Hematopoietic multipotent progenitor cell (in vitro differentiated cells): ENCODE measurements at places on chromosomes 2 and 18.

DNA sequence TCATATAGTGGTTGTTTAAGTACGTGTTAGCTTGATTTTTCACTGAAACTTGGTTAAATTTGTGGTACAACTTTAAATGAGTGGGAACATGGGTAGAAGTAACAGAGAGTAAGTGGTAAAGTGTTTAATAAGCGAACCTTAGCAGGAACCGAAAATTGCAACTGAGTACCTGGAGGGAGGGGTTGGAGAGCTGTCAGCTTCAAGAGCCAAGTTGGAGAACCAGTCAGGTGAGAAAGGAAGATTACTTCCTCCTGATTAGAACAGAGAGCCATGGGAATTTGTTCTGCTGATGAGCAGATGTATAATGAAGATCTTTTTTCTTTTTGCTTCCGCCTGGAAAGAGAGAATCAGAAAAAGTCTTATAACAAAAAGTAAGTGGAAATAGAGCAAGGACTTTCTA lies 158.4 kb upstream of the CDH7 start:
- no peak for DNase-seq

DNA sequence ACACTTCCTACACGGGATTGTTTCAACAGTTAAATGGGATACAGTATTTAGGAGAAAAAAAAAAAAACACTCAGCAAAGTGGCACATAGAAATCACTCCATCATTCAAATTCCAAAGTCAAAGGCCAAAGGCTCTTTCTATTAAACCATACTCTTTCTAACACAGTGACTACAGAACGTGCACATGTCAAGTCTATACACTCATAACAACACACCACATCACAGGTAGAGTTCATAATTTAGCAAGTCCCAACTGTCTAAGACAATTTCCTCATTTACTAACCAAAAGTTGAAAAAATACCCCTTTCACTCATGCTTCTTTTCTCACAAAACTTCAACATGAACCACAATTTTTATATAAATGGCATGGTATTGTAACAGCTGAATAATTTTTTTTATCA lies 70.8 kb downstream of the MBOAT2 start:
- no peak for DNase-seq

DNA sequence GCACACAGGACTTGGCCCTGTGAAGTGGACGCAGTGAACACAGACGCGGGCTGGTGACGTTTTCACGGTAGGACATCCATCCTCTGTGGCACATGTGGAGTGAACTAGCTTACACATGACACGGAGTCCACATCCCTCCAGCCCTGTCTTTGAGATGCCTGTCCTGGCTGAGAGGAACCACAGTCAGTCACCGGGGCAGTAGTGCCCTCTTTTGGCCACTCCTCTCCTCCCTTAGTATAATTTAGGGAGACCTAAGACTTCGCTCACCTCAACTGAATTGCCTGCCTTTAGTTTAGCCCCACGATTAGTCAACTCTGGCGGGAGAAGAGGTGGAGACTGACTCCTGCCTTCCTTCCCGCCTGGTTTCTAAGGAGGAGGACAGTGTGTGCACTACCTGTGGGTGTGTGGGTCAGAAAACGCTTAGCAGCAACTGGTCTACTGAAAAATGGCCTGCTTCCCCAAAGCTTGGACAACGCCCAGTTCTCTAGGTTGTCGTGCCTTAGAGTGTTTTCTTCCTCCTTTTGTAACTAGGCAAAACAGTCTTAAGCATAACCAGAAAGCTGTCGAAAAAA lies 70.6 kb downstream of the MBP start:
- no peak for DNase-seq

GRCh38 chr2:8481463-8482009 lies 200.3 kb upstream of the ID2 start:
- DNase-seq = peak; percentile 92

GRCh38 chr18:68679528-68679927 lies 35.4 kb downstream of the TMX3 start:
- DNase-seq = no peak

GRCh38 chr18:63951302-63951705 lies 2.2 kb downstream of the HMSD start:
- DNase-seq = no peak

DNA sequence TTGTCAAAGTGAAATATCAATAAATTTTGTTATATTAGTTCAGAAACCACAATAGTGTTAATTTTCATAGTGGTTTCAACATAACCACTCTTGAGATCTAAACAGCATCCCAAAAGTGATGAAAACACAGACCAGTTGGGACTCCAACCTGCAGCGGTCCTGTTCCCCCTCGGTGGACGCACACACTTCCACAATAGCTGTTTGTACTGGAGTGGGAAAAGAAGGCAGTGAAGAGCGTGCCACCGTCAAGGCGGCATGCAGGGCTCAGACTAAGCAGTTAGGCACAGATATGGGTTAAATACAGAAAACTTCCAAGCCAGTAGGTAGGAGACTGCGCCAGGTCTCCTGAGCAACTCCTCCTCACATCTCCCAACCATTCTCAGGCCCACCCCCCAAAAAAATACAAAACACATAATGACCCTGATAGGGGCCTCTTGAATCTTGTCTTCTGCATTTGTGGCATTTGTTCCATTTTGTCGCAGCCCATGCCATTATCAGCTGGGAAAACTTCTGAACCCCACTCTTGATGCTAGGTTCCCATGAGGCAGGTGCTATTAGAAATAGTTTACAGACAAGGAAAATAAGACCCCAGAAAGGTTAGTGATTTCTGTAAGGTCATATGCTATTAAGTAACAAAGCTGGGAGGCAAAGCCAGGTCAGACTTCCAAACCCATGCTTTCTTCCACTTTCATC lies 57.7 kb downstream of the GORASP2 start:
- no peak for DNase-seq

DNA sequence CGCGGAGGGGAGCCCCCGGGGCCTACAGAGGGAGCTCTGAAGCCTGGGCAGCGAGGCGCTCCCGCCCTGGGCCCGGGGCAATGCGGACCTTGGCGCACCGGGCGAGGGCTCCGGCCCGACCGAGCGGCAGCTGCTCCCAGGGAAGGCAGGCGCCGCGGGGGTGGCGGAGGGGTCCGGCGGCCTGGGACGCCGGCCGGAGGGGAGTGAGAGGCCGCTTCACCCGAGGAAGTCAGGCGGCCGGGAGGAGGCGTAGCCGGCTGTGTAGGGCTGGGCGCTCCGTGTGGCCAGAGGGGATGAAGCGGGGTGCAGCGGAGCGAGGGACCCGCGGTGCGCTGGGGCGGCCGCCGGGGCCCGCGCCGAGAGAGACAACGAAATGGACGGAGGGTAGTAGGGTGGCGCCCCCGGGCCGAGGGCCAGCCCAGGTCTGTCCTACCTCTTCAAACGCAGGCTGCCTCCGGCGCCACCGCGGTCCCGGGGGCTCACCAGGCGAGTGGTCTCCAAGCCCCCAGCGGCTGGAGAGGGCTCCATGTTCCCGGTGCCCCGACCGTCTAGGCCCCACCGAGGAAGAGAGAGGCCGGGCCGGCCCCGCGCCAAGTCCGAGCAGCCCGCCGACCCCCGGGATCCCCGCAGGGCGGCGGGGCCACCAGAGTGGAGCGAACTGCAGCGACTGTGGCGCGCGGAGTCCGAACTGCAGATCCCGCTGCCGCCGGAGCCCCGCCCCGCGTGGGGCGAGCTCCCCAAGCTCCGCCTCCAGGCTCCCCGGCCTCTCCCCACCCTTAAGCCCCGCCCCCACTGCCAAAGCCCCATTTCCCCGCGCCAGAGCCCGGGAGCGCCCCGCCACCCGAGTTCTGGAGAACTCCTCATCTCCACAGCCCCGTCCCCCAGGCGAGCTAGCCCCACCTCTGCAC lies at the start of gene SLC30A3:
TSS of gene SLC30A3 (minus strand) at position 669 of the 908 bp plus-strand sequence. CDS start at position 528, 141 bp downstream.
- peak; percentile 49 for DNase-seq

- DNase-seq = no peak
Measured at GRCh38 chr2:98801921-98802321, 71.0 kb upstream of the MGAT4A start.

DNA sequence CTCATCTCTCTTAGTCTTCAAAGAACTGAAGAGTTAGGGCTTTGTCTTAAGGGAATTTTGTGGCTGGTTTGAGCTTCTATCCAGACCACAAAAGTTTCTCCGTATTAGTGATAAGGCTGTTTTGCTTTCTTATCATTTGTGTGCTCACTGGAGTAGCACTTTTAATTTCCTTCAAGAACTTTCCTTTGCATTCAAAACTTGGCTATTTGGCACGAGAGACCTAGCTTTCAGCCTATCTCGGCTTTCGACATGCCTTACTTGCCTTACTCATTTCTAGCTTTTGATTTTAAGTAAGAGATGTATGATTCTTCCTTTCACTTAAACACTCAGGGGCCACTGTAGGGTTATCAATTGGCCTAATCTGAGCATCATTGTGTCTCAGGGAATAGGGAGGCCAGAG lies 29.9 kb downstream of the HDHD2 start:
- no peak for DNase-seq

DNA sequence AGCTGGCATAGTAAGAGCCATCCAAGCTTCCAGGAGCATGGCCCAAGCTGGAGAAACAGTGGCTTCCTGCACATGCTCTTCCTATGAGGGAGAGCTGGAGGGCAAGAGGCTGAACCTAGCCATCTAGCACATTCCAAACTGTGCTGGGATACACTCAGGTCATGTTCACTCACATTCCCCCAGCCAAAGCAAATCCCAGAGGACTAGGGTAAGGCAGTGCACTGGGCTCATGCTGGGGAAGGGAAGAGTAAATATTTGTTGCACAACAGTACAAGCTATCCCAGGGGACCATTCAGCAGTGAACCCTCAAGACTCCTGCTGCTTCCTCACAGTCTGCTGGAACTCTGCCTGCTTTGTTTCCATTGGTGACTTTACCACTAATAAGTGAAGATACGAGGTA lies 20.7 kb upstream of the GYPC start:
- no peak for DNase-seq

DNA sequence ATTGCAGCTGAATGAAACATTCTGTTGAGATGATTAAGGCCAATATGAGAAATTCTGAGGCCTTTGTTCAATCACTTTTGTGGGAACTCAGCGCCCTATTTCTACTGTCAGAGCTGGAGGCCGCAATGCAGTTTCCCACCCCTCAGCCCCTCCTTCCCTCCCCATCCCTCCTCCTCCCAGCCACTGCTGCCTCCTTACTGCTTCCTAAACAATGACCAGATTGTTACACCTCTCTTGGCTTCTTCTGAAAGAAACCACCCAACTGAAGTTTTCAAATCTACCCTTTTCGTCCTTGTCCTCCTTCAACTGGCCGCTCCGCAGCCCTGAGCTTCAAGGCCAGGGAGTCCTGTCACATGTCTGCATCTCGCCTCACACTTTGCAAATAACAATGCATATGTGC lies 36.7 kb upstream of the MAPK4 start:
- DNase-seq = no peak

- DNase-seq = no peak
Measured at GRCh38 chr2:112173646-112174319, 35.6 kb downstream of the FBLN7 start.

DNA sequence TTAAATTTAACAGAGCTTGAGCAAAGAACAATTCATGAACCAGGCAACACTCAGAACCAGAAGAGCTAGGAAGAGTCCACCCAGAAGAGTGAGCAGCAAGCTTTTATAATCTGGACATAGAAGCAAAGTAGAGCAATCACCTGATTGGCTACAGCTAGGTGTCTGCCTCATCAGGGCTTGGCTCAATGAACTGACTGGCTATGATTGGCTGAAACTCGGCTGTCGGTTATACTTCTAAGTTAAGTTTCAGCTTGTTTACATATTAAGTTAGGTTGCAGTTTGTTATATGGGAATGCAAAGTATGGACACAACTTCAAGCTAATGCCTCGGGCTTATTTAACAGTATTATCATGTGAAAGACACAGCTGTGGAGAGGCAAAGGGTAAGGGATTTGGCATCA lies 63.2 kb upstream of the NABP1 start:
- DNase-seq = no peak

- no peak for DNase-seq
Measured at GRCh38 chr2:30710016-30710415, 97.2 kb downstream of the CAPN13 start.

- DNase-seq = no peak
Measured at GRCh38 chr2:239370876-239371725, 29.7 kb downstream of the HDAC4 start.

DNA sequence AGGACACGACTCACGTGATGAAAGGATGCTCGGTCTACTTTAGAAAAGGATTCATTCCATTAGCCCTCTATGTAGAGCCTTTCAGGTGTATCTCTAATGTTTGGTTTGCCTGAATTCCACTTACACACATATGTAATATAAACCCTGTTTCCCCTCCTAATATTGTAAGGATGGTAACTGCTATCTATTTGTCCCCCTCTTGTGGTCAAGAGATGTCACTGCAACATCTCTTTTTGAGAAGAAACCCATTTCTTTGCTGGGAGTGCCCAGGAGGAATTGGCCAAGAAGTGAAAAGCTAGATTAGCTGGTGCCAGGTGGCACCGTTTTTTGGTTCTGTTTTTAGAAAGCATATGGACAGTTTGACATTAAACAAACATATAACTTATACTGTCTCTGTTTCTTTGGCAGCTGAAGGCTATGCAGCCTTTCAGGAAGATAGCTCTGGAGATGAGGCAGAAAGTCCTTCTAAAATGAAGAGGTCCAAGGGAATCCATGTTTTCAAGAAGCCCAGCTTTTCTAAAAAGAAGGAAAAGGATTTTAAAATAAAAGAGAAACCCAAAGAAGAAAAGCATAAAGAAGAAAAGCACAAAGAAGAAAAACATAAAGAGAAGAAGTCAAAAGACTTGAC lies 41.2 kb downstream of the RALBP1 start:
- peak; percentile 40 for DNase-seq

GRCh38 chr2:188956961-188957360 lies 17.2 kb upstream of the COL3A1 start:
- DNase-seq = no peak

DNA sequence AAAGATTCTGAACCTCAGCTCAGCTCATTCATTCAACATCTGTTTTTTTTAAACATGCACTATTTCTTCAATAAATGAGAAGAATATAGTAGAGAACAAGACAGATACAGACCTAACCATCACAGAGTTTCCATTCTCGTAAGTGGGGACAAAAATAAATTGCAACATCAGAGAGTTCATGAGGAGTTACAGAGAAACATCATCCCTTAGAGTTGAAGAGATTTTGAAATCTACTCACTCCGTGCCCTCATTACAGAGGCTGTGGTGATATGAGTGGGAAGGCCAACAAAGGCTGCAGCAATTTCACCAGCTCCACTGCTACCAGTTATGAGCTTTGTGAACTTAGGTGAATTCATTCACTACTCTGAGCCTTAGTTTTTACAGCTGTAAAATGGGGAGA lies 399.3 kb downstream of the BCL11A start:
- DNase-seq = no peak

GRCh38 chr2:52880872-52881271 lies 886.7 kb upstream of the CHAC2 start:
- no peak for DNase-seq
